ENCODE measurements at places on chromosomes 1 and 21. TPM values are rescaled to one million over a fixed set of nuclear protein-coding genes. Genes with fewer than 3 reads are reported as not detected.

GRCh38 chr1:182083851-182084486 lies 22.5 kb upstream of the ZNF648 start:
- no peak for DNase-seq

- DNase-seq: no peak
Measured at GRCh38 chr1:183126528-183126927, 59.5 kb upstream of the LAMC2 start.

ZMYND12 gene
- total RNA-seq: 0.29 TPM

DNA sequence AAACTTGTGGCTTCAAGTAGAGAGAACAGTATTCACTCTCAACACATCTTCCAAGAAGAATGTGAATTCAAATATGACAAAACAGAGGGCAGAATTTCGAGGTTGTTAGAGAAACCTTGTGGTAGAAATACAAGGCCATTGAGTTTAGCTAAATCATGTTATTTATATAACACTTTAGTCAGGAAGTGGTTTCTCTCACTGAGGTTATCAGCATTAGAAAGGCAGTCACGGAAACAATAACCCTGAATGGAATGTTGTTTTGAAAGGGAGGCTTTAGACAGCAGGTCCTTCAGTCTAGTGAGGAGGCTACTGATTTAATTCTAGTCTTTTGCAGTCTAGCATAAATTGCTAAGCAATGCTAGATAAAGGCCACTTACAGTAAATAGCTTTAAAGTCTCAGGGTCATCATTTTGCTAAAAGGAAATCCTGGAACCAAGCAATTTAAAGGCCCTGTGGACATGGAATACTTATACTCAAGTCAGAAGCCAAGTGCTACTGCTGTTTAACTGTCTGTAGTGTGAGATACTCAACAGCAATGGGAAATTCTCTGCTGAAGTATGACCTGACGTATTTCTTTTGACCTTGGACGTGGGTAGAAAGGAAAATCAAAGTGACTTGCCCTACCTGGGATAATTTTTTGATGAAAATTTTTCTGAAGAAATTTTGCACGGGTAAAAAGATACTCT lies 89.0 kb upstream of the CHODL start:
- DNase-seq: peak; percentile 15

GRCh38 chr21:46100020-46100419 lies 2.1 kb downstream of the COL6A2 start:
- DNase-seq: no peak

DNA sequence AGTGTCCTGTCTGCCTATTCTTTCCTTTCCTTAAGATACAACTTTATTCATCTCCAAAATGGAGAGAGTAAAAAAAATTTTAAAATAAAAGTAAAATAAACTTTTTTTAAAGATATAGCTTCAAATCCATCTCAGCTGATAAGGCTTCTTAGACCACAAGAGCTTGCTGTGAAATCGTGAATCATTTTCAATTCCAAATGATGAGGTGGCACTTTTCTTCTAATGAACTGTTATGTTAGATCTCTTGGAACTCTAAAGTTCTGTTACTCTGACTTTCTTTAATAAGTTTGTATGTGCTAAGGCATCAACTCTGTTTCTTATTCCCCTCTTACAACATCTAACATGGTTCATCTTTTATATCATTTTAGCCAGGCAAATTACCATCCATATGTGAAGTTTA lies 4.5 kb downstream of the SH3GLB1 start:
- DNase-seq: no peak

GRCh38 chr1:167328306-167328815 lies 107.7 kb downstream of the POU2F1 start:
- no peak for DNase-seq

LRRC38 gene
- not detected for total RNA-seq

PMF1 gene
- 64.4 TPM for total RNA-seq

ADCY10 gene
- not detected for total RNA-seq

DNA sequence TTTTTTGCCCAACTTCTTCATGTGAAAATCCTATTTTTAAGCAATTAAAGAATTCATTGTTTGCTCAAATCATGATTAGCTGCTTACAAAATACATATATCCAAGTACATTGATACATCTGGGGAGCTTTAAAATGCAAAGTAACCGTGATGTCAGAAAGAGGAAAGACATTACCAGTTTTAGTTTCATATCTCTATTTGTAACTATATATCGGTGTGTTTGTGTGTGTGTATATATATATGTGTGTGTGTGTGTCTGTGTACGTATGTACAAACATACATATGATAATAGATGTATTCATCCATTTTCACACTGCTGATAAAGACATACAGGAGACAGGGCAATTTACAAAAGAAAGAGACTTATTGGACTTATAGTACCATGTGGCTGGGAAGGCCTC lies 310.1 kb downstream of the DPYD start:
- DNase-seq: no peak

DNA sequence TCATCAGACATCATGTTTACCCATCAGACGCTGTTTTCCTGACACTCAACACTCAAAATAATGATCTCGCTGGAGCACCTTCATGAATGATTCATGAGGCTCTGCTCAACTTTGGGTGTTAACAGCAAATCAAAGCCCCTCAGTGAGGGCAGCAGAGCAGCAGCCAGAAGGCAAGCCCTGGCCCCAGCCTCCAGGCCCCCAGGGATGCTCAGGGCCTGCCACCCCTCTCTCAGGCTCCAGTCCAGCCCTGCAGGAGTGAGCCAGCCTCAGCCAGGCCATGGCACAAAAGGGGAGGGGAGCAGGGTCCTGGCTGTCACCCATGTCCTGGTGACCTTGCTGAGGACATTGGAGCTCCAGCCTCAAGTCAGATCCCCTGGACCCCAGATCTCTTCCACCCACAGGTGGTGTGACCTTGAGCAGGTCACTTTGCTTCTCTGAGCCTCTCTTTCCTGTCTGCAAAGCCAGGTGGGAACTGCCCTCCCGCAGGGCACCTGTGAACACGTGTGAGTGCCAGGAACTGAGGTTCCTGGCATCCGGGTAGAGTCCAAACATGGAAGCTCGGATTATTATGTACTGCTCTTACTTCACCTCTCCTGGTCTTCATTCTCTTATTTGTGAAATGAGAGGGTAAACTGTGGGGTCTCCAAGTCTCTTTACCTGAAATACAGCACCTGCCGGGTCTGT lies 161.6 kb upstream of the VAMP3 start:
- no peak for DNase-seq

DNA sequence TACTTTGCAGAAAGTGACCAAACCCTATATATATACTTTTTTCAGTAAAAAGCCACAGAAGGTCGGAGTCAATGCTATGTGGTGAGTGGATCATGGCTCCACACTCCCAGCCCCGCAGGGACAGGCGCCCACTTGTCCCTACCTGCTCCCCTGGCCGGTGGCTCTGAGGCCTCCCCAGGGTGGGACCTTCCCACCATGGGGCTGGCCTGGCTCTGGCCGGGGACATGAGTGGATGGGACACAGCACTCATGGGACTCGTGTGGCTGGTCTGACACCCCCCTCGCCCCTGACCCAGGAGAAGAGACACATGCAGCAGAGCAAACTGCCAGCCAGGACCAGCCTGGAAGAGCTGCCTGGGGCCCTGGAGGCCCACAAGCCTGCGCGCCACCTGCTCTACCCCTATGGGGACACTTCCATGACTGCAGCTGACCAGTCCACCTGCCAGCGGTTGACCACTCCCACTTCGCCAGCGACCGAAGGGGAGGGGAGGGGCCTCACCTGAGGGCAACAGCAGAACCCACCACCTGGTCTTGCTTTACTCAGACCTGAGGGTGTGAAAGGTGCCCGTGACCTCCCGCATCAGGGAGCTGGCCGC lies 2.2 kb downstream of the SPATC1L start:
- no peak for DNase-seq

- DNase-seq: peak; percentile 43
Measured at GRCh38 chr1:182614796-182615454, 10.7 kb upstream of the RGS16 start.

GFI1 gene
- 0.61 TPM for total RNA-seq

GRCh38 chr1:97864615-97865014 lies 56.2 kb downstream of the DPYD start:
- DNase-seq: no peak

OLFML2B gene
- total RNA-seq: 1.1 TPM

GRCh38 chr1:199173356-199173755 lies 534.5 kb downstream of the PTPRC start:
- DNase-seq: no peak

LRRIQ3 gene
- total RNA-seq: 0.55 TPM

DNA sequence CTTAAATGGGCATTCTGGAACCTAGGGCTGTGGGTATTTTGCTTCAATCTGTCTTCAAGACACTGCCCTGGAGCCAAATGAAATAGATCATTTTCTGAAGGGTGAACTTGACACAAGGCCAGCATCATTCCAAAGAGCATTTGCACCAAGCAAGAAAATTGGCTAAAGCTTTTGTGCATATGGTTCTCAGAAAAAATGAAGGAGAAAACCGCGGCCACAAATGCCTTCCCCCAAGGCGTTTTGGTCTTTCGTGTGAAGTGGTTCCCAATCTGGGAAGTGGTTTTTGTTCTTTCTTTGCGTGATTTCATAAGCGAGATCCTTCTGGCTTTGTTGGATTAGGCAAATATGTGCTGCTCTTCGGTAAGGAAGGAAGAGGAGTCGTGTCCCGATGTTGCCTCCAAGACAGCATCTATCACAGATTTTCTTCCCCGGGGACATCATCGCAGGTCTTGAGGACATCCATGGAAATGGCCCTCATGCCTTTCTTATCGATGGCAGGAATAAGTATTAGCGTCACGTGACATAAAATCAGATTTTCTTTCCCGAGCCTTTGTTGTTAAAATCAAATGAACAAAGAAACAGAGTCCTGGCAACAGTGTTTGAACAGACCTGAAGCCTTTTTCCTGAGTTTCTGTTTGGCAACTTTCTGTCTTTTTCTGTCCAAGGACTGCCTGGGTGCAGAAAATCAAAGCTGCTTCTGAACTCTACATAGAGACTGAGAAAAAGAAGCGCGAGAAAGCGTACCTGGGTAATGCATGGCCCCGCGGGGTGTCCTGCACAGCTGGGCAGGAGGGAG lies 31.0 kb downstream of the ATP5PO start:
- DNase-seq: no peak

DNA sequence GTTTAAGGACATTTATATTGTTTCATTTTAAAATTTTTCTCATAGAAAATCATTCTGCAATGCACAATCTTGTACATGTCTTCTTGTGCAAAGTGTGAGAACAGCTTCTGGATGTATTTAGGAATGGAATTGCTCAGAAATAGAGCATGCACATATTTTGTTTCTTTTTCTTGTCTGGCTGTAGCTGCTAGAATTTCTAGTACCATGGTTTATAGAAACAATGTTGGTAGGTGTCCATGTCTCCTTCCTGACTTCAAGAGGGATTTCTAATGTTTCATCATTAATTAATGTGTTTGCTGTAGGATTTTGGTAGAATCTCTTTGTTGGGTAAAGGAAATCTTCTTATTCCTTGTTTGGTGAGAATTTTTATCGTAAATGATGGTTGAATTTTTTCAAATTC lies 99.0 kb downstream of the RYR2 start:
- no peak for DNase-seq

DNA sequence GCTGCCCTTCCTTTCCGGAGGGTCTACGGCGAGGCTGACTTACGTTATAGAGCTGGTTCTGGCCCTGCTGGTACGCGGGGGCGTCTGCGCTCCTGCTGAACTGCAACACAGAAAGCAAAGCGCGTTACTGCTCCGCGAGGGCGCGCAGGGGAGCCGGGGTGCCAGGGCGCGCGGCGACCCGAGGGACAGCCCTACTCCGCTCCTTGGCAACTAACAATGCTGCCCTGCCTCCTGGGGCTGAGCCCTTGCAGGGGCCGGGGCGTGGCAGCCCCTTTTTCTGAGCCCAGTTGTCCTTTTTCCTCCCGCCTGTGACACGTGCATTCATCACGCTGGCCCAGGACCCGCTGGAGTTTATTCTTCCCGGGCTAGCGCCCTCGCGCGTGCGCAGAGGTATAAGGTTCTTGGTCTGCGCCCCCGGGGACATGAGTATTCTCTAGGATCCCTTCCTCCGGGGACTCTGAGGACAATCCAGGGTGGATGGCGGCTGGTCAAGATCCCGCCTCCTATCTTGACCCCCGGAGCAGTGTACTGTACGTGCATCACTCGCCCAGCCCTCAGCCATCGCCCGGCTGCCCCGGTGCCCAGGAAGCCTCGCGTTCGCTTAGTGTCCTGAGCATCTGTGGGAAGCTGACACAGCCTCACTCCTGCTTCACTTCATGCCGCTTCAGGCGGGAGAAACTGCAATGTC lies 78.9 kb downstream of the CD247 start:
- DNase-seq: peak; percentile 33

DNA sequence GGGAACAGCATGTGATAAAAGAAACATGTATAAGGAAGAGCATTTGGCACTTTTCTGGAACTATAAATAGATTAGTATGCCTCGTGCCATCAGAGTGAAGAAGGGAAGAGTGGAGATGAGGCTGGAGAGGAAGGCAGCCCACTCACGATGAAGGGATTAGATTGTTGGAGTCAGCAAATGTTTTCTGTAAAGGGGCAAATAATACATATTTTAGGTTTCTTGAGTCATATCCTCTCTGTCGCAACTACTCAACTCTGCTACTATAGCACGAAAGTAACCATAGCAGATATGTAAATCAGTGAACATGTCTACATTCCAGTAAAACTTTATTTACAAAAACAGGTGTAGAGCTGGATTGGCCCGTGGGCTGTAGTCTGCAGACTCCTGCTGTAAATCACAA lies 147.8 kb downstream of the TENT5C start:
- no peak for DNase-seq

DNA sequence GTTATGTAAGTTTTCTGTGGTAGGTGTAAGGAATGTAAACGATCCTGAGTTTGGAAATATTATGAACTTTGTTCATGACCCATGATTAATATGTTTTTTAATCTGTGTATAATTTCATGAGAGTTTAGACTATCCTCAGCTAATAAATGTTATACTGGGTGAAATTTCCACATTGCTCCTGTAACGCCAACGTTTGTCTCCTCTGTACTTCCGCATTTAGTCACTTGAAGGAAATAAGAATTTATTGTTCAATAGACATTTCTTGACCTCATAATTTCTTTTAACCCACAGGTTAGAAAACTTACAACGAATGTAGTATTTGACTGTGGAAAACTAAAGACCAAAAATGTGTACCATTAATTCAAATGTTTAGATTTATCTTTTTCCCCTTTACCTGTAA lies 876 bp downstream of the KCNJ15 start:
- no peak for DNase-seq

DNA sequence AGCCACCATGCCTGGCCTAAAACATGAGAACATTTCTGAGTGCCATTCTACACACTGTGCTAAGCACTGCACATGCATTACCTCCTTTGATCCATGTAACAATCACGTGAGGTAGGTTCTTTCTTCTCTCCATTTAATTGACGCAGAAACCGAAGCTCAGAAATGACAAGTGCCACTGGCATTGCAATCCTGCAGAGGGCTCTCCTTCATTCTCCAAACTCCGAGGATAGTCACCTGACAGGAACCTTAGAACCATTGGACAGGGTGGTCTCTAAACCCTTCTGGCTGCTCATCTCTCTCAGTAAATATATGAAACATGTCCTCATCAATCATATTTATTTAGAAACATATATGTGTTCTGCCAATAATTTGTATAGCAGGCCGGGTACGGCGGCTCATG lies 167.1 kb upstream of the JUN start:
- DNase-seq: peak; percentile 3

CELA2A gene
- total RNA-seq: not detected

PSEN2 gene
- total RNA-seq: 81.6 TPM

GRCh38 chr1:212979340-212980122 lies 29.2 kb downstream of the VASH2 start:
- no peak for DNase-seq

HSD3B1 gene
- total RNA-seq: not detected

OR10Z1 gene
- total RNA-seq: not detected
